Liver (tissue), 10 donors: ENCODE measurements at places on chromosomes 7 and 10. TPM values are rescaled to one million over a fixed set of nuclear protein-coding genes. Genes with fewer than 3 reads are reported as not detected.

GRCh38 chr10:32744321-32744720 is 213.7 kb downstream of the ITGB1 start:
- no peak overlapping the region for H3K27ac ChIP-seq
- no peak for DNase-seq
- H3K4me1 ChIP-seq = no peaks in the 10 kb centered on the region
- H3K4me3 ChIP-seq = no peak overlapping the region
- no peaks in the 10 kb centered on the region for H3K36me3 ChIP-seq

DNA sequence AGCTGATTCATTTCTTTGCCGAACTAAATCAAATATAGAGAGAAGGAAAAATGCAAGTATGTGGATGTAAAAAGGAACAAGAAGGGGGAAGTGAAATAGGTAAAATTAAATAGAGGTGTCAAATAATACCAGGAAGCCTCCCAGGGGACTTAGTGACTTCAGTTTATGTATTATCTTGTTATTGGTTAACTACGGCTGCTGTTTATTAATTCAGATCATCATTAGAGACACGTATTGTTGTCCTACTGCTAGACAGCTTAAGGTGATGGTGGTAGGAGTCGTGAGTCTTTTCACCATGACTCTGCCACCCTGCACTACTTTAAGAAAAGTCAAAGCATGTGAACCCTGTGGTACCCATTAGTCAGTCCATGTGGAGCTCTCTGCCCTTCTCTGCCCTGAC is 289.1 kb downstream of the PRKG1 start:
- H3K36me3 ChIP-seq = no peaks in the 10 kb centered on the region
- no peaks in the 10 kb centered on the region for H3K4me1 ChIP-seq
- no peaks in the 10 kb centered on the region for H3K27me3 ChIP-seq
- H3K4me3 ChIP-seq = no peak overlapping the region

DNA sequence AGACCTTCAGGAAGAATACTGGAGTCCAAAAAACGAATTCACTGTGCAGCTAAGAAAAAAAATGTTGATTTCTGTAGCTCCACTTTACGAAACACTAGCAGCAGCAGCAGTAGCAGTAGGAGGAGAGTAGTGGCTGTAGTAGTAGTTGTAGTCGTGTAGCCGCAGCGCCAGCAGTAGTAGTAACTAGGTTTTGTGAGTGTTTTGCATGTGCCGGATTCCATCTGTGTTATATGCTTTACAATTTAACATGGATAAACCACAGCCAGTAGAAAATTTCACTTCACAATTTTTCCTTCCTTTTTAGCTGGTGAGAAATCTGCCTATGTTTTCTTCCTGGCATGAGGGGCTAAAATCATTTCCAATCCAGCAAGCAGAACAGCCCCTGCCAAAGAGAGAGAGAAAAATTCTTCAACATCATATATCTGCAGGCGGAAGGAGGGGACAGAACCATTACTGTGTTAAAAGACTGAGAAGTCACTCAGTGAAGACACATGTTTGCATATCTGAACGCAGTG is 148.4 kb upstream of the C7orf33 start:
- peaks cover 8% of the 10 kb centered on the region for H3K4me1 ChIP-seq
- H3K27me3 ChIP-seq = no peaks in the 10 kb centered on the region
- DNase-seq = no peak
- no peak overlapping the region for H3K27ac ChIP-seq

DNA sequence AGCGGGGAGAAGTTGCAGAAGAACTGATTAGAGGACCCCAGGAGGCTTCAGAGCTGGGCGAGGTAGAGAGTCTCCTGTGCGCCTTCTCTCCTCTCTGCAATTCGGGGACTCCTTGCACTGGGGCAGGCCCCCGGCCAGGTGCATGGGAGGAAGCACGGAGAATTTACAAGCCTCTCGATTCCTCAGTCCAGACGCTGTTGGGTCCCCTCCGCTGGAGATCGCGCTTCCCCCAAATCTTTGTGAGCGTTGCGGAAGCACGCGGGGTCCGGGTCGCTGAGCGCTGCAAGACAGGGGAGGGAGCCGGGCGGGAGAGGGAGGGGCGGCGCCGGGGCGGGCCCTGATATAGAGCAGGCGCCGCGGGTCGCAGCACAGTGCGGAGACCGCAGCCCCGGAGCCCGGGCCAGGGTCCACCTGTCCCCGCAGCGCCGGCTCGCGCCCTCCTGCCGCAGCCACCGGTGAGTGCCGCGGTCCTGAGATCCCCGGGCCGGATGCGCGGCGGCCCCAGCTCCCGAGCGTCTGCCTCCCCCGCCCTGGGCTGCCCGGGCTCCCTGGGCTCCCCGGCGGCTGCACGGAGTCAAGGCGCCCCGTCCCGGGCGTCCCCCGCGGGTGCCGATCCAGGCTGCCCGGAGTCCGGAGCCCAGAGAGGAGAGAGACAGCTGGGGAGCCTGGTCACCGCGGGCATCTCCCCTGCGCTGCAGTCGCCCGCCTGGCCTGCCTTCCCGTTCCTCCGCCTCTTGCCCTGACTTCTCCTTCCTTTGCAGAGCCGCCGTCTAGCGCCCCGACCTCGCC is at the start of gene PLAU:
Gene PLAU (plus strand): TSS at position 369 of the 789 bp plus-strand sequence. CDS start 424 bp downstream, outside the sequence.
- DNase-seq = no peak
- no peaks in the 10 kb centered on the region for H3K36me3 ChIP-seq
- H3K4me3 ChIP-seq = peak within 1 kb of the TSS; percentile 35
- peaks cover 10% of the 10 kb centered on the region for H3K4me1 ChIP-seq

- no peaks in the 10 kb centered on the region for H3K36me3 ChIP-seq
- no peaks in the 10 kb centered on the region for H3K4me1 ChIP-seq
- no peak overlapping the region for H3K4me3 ChIP-seq
- H3K27ac ChIP-seq = no peak overlapping the region
Observed at GRCh38 chr7:12481722-12482121, 78.1 kb upstream of the VWDE start.

DNA sequence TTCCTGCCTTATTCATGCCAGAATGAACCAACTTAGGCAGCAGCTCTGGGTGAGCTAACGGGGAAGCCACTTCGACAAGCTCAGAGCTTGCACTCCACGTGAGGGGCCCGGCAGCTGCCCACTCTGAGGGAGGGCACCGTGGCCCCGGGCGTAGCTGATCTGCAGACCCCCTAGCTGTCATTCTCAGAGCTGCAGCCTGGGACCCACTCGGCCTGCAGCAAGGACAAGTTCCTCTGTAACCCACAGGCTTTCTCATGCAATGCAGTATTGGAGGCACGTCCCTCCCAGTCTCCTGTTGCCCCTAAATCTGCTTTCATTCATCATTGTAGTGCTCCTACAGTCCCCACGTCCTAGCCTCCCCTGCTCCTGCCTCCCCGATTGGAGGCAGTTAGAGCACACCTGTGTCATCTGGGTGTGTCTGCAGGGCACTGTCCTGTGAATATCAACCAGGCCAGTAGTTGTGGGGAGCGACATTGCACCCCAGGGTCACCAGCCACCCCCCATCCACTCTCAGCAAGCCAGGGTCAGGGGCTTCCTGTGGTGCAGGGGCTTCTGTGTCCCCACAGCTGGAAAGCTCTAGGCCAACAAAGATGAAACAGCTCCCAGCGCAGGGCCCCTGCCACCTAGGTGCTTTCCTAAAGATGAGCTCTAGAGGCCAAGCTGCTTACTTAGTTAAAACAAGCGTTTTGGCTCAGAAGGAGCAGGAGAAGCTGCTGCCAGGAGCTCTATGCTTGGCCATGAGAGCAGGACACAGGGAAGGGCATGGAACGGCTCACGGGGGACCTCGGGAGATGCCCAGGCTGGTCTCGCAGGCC is 333.6 kb downstream of the ADARB2 start:
- H3K27me3 ChIP-seq = no peaks in the 10 kb centered on the region
- H3K27ac ChIP-seq = no peak overlapping the region
- peak; percentile 27 for DNase-seq
- no peaks in the 10 kb centered on the region for H3K36me3 ChIP-seq

GRCh38 chr7:103866919-103867318 is 122.5 kb downstream of the RELN start:
- H3K27ac ChIP-seq = no peak overlapping the region
- no peaks in the 10 kb centered on the region for H3K4me1 ChIP-seq
- no peak for DNase-seq
- H3K4me3 ChIP-seq = no peak overlapping the region

DNA sequence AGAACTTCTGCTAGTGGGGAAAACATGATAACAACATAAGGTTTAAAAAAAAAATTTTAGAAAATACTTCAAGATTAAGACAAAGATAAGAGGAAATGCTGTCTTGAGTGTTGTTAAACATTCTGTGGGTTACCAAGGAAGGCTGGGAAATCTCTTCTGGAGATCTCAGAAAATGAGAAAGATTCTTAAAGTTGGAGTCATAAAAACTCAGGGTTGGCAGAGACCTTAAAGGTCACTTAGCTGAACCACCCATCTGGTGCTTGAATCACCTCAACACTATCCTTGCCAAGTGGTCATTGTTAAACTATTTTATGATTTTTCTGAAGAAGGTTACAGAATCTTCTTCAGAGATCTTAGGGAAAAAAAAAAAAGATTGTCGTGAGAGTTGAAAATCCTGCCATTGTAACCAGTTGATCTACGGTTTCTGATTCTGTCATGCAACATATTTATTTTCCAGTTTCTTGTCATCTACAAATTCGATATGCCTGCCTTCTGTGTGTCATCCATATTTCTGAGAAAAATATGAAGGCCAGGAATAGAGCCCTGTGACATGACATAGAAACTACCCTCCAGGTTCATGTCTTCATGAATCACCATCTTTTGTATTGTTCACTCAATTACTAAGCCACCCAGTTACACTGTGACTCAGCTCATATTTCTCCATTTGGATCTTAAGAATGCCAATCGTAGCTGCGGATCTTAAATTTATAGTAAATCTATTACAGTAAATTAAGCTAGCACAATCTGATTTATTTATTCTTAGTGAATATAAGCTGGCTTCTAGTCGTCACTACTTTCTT is 179.2 kb downstream of the ST7 start:
- H3K4me3 ChIP-seq = no peak overlapping the region
- H3K36me3 ChIP-seq = no peaks in the 10 kb centered on the region
- DNase-seq = no peak
- H3K4me1 ChIP-seq = no peaks in the 10 kb centered on the region
- no peak overlapping the region for H3K27ac ChIP-seq

GRCh38 chr10:15352836-15353235 is 18.3 kb downstream of the FAM171A1 start:
- peaks cover 11% of the 10 kb centered on the region for H3K4me1 ChIP-seq
- H3K27ac ChIP-seq = no peak overlapping the region
- DNase-seq = no peak

GRCh38 chr7:131219312-131220041 is 108.2 kb upstream of the MKLN1 start:
- no peak for DNase-seq
- no peaks in the 10 kb centered on the region for H3K36me3 ChIP-seq
- no peak overlapping the region for H3K4me3 ChIP-seq
- H3K4me1 ChIP-seq = peaks cover 3% of the 10 kb centered on the region

DNA sequence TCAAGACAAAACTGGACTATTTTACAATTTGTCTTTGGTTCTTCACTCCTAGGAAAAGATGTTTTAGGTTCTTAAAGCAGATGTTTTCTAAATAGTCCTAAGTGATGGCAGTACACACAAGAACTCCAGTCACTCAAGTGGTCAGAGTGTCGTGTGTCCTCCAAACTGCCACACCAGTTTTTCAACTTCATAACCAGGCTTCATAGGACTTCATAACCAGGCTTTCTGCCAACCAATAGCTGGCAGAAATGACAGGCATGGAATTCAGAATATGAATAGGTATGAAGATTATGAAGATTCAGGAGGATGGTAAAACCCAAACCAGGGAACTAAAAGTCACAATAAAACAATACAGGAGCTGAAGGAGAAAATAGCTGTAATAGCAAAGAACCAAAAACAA is 721.2 kb upstream of the SEMA3D start:
- no peaks in the 10 kb centered on the region for H3K4me1 ChIP-seq
- H3K27me3 ChIP-seq = no peaks in the 10 kb centered on the region
- DNase-seq = no peak
- no peak overlapping the region for H3K4me3 ChIP-seq
- H3K36me3 ChIP-seq = no peaks in the 10 kb centered on the region

- H3K4me1 ChIP-seq = peaks cover 28% of the 10 kb centered on the region
- no peak overlapping the region for H3K4me3 ChIP-seq
- no peaks in the 10 kb centered on the region for H3K36me3 ChIP-seq
- H3K27ac ChIP-seq = no peak overlapping the region
Observed at GRCh38 chr7:150365673-150366398, 2.8 kb upstream of the REPIN1 start.

GRCh38 chr7:99406557-99406956 is 1.8 kb downstream of the PDAP1 start:
- H3K4me3 ChIP-seq = no peak overlapping the region
- H3K4me1 ChIP-seq = peaks cover 31% of the 10 kb centered on the region
- peaks cover 7% of the 10 kb centered on the region for H3K36me3 ChIP-seq

DNA sequence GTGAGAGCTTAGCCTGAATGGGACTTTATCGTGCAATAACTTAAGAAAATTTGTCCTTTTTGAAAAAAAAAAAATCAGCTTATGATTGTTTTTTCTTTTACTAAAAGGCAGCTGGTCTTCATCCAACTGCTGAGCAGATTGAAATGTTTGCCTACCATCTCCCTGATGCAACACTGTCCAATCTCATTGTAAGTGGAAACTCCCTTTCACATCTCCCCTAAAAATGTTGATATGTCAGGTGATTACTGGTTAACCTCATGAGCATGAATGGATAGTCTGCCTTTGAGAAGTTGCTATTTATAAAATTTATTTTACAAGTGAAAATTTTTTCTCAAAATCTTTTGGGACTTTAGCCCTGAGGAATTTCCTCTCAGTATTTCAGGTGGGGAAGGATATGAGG is 17.8 kb upstream of the HKDC1 start:
- peaks cover 5% of the 10 kb centered on the region for H3K36me3 ChIP-seq
- no peak for DNase-seq
- H3K27ac ChIP-seq = no peak overlapping the region
- H3K4me1 ChIP-seq = no peaks in the 10 kb centered on the region
- no peaks in the 10 kb centered on the region for H3K27me3 ChIP-seq
- H3K4me3 ChIP-seq = no peak overlapping the region

DNA sequence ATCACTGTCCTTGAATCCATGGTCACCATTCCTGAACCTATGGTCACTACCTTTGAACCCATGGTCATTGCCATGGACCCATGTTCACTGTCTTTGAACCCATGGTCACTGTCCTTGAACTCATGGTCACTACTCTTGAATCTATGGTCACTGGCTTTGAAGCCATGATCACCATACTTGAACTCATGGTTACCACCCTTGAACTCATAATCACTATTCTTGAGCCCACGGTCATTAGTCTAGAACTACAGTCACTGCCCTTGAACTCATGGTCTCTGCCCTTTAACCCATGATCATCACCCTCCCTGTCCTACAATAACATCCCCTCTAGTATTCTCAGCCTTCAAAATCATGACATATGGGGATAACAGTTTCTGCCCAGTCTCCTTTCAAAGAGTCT is 270.5 kb downstream of the CXCL12 start:
- DNase-seq = no peak
- no peaks in the 10 kb centered on the region for H3K36me3 ChIP-seq
- H3K27me3 ChIP-seq = no peaks in the 10 kb centered on the region
- H3K27ac ChIP-seq = no peak overlapping the region

GRCh38 chr10:11773761-11774441 is 31.7 kb downstream of the ECHDC3 start:
- DNase-seq = no peak
- H3K36me3 ChIP-seq = no peaks in the 10 kb centered on the region
- no peaks in the 10 kb centered on the region for H3K27me3 ChIP-seq

GRCh38 chr7:46165276-46165675 is 244.2 kb upstream of the IGFBP3 start:
- DNase-seq = no peak
- H3K4me1 ChIP-seq = no peaks in the 10 kb centered on the region
- no peak overlapping the region for H3K4me3 ChIP-seq
- no peaks in the 10 kb centered on the region for H3K36me3 ChIP-seq
- no peaks in the 10 kb centered on the region for H3K27me3 ChIP-seq
- no peak overlapping the region for H3K27ac ChIP-seq

Gene ANKRD61
- total RNA-seq = not detected

Gene ANXA8
- total RNA-seq = 0.09 TPM

Gene CALHM2
- 3.7 TPM for total RNA-seq

Gene ABCB4
- 6.7 TPM for total RNA-seq

Gene COX15
- 22.6 TPM for total RNA-seq
